ENCODE measurements at places on chromosomes 6 and 20. TPM values are rescaled to one million over a fixed set of nuclear protein-coding genes. Genes with fewer than 3 reads are reported as not detected.

GRCh38 chr20:13243826-13244376, 22.8 kb downstream of the ISM1 start:
- H3K27me3 ChIP-seq = no peaks in the 10 kb centered on the region
- DNase-seq = no peak
- H3K4me1 ChIP-seq = peaks cover 10% of the 10 kb centered on the region
- H3K4me3 ChIP-seq = no peak overlapping the region
- no peak overlapping the region for H3K27ac ChIP-seq

- H3K27me3 ChIP-seq = no peaks in the 10 kb centered on the region
- no peak overlapping the region for H3K4me3 ChIP-seq
- no peak overlapping the region for H3K27ac ChIP-seq
- no peak for DNase-seq
These were observed 60.8 kb downstream of the SOX4 start for GRCh38 chr6:21654361-21654760.

- no peaks in the 10 kb centered on the region for H3K4me1 ChIP-seq
- H3K4me3 ChIP-seq = no peak overlapping the region
- no peak overlapping the region for H3K27ac ChIP-seq
- peak; percentile 2 for DNase-seq
- H3K36me3 ChIP-seq = peaks cover 75% of the 10 kb centered on the region
These were observed 8.9 kb downstream of the NFS1 start for GRCh38 chr20:35690265-35690664.

- no peaks in the 10 kb centered on the region for H3K36me3 ChIP-seq
- H3K27ac ChIP-seq = no peak overlapping the region
- H3K4me1 ChIP-seq = peaks cover 6% of the 10 kb centered on the region
- H3K4me3 ChIP-seq = no peak overlapping the region
- no peaks in the 10 kb centered on the region for H3K27me3 ChIP-seq
These were observed 136.4 kb downstream of the MTFR2 start for GRCh38 chr6:136113736-136114173.

- no peak overlapping the region for H3K4me3 ChIP-seq
- no peaks in the 10 kb centered on the region for H3K36me3 ChIP-seq
- DNase-seq = no peak
- H3K27ac ChIP-seq = no peak overlapping the region
These were observed 226.6 kb downstream of the HACE1 start for GRCh38 chr6:104633125-104633524.

DNA sequence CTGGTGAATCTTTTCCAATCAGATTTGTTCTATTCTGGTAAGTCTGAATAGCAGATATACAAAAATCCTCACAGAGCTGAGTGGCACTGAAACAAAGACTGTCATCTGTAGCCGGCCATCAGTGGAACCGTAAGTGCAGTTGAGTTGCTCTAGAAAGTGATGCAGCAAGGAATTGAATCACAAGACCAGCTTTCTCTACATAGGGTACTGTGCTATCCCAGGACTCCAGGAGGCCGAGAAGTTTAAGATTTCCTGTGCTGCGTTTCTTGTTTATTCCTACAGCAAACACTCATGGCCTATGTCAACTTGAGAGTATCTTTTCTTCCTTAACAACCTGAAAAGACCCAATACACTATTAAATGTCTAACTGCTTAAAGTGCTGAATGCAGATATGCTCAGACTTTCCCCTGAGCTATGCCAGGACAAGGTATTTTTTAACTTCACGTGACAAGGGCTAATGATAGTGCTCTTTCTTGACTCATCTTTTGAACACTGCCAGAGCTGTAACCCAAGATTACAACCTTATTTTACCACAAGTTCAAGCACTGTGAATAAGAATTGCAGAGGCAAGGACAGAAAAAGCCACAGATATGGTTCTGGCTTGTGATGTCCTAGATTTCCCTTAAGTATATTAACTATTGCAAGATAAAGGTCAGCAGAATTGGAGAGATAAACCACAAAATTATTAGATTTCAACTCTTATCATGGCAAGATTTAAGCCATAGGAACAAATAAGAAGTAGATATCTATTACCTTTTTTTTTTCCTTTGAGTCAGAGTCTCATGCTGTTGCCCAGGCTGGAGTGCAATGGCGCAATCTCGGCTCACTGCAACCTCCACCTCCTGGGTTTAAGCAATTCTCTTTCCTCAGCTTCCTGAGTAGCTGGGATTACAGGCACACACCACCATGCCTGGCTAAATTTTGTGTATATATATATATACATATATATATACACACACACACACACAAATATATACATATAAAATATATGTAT, 71.6 kb downstream of the GJA1 start:
- DNase-seq = no peak
- no peak overlapping the region for H3K4me3 ChIP-seq
- H3K27me3 ChIP-seq = no peaks in the 10 kb centered on the region

- no peaks in the 10 kb centered on the region for H3K36me3 ChIP-seq
- H3K4me3 ChIP-seq = no peak overlapping the region
- H3K27ac ChIP-seq = no peak overlapping the region
- H3K4me1 ChIP-seq = no peaks in the 10 kb centered on the region
- no peak for DNase-seq
These were observed 375.7 kb downstream of the MMUT start for GRCh38 chr6:49087369-49087768.

GRCh38 chr6:163417595-163417994, 3.1 kb downstream of the QKI start:
- peak overlapping the region; percentile 83 for H3K4me3 ChIP-seq
- H3K27ac ChIP-seq = peak overlapping the region; percentile 95
- no peaks in the 10 kb centered on the region for H3K27me3 ChIP-seq
- no peak for DNase-seq
- H3K4me1 ChIP-seq = peaks cover 38% of the 10 kb centered on the region
- H3K36me3 ChIP-seq = no peaks in the 10 kb centered on the region

DNA sequence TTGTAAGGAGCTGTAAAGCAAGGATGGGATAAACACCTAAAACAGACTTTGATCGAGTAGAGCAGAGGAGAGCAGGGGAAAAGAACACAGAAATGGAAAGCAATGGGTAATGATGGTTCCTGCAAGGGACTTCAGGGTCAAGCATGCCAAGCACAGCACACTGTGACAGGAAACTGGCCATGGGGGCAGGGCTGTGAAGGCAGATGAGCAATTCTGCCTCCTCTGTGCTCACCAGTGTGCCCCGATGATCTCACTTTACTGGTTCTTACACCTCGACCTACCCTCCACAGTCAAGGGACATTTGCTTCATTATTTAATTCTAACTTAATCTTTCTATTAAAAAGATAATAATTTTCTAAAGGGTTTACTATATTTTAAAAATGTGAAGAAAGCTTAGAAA, 21.6 kb upstream of the MYB start:
- H3K36me3 ChIP-seq = no peaks in the 10 kb centered on the region
- H3K27me3 ChIP-seq = peaks cover 6% of the 10 kb centered on the region
- no peak overlapping the region for H3K27ac ChIP-seq
- no peak for DNase-seq
- no peaks in the 10 kb centered on the region for H3K4me1 ChIP-seq

Gene MRPS18A
- total RNA-seq = 28.1 TPM

Gene BPIFB4
- total RNA-seq = not detected
